ENCODE measurements at places on chromosomes 2 and 18.

- no peak for DNase-seq
These were observed 471.0 kb downstream of the TMEM182 start for GRCh38 chr2:103232865-103233264.

DNA sequence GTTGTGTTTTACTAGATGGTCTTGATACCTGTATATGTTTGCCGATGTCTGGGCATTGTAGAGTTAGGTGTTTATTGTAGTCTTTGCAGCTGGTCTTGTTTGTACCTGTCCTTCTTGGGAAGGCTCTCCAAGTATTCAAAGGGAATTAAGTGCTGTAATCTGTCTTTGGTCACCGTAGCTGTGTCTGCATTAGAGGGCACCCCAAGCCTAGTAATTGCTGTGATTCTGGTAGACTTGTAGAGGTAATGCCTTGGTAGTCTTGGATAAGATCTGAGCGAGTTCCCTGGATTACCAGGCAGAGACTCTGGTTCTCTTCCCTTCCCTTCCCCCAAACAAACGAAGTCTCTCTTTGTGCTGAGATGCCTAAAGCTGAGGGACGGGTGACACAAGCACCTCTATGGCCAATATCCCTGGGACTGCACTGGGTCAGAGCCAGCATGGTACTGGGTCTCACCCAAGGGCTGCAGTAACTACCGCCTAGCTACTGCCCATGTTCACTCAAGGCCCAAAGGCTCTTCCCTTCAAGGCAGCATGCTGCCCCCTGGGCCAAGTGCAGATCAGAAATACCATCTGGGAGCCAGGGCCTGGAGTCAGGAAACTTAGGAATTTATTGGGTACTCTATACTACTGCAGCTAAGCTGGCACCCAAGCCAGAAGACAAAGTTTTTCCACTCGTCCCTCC, 27.1 kb downstream of the STPG4 start:
- DNase-seq = no peak

DNA sequence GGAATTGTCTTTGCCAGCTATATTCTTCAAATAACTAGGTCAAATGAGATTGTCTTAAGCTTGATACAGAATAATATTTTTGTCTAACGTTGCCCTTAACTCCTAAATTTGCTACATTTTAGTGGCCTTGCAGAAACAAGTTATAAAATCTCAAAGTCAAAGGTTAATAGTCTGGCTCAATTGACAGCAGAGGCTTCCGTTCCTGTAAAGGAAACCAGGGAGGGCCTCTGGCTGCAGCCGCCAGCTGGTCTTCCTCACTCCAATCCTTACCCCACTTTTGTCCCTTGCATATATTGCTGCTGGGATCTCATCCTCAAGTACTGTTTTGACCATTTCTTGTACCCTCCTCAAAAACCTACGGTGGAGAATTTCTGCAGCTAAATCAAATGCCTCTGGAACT, 17.1 kb downstream of the CYB5A start:
- DNase-seq = no peak

- no peak for DNase-seq
These were observed 81.0 kb downstream of the TAF4B start for GRCh38 chr18:26307161-26307773.

- peak; percentile 40 for DNase-seq
These were observed 8.9 kb downstream of the TEX44 start for GRCh38 chr2:231601356-231602229.

DNA sequence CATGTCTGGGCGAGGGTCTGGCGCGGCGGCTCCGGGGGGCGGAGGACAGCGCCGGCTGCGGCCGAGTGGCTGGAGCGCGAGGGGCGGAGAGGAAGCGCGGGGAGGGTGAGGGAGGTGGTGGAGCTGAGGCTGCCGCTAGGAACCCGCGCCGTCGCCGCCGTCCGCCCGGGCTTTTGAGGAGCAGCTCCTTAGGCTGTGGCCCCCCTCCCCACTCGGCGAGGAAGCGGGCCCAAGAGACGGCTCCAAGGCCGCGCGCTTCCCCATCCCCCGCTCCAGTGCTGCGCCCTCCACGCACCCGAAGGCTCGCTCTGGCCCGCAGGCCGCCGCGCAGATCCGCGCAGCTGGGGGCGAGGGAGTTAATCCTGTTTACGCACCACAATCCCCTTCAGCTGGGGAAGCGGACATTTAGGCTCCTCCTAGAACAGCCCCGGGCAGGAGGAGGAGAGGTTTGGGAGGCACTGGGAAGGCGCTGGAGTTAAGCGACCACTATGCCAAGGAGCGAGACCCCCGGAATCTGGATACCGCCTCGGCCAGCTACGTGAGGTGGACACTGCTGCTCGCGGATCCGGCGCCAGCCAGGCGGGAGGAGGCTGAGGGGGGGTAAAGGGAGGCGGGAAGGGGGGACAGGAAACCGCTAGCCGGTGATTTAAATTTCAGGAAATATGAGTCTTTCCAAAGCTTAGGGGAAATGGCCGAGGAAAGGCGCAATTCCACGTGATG, at the start of gene CNRIP1:
Gene CNRIP1, minus strand, starts transcription at position 552 of the 720 bp plus-strand sequence. Its CDS starts 549 bp downstream, at position 3.
- no peak for DNase-seq

DNA sequence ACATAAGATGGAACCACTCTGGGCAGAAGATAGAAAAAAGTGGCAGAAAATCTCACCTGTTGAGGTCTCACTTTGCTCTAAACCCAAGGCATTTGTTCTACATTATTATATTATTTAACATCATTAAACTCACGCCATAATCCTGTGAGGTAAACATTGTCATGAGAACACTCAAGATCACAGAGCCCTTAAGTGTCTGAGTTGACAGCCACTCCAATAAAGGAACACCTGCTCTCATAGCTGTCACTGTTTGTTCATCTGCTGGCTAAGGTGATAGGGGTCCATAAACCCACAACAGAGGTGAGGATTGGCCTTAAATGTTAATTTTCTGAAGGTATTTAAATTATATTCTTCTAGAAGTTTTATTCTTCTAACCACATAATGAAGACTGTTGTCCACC, 439.7 kb downstream of the RIT2 start:
- no peak for DNase-seq

DNA sequence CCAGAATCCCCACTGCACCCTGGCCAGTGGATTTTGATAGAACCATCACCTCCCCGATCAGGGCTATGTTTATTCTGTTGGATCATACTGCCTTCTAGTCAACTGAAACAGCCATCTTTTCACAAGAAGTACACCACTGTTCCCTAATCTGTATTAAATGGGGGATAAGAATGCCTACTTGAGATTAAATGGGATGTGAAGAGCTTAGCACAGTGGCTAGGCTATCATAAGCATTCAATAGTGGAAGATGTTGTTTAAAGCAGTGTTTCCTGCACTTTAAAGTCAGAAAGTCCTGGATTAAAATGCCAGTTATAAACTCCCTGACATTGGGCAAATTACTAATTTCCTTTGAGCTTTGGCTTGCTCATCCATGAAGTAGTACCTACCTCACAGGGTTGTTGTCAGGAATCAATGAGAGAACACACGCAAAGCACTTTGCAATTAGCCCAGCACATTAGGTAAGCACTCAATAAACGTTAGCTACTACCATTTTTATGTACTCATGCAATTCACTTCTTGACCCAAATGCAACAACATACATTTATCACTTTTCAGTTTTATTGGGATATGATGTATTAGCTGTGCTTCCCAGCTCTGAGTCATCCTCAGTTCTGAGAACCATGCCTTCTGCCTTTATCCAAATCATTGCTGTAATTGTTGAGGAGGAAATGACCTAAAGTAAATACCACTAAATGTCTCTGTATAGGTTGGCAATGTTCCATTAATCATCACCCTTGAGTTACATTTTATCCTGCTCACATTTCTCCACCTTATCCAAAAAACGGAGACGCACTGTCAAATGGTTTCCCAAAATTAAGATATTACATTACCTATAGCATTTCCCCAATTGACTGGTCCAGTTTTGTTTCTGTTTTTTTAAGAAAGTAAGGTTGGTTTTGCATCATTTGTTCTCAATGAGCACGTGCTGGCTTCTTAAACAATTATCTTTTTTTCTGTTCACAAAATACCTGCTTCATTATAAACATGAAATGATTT, 2.1 kb downstream of the TMEM247 start:
- no peak for DNase-seq

- DNase-seq = no peak
These were observed 65.9 kb upstream of the ITM2C start for GRCh38 chr2:230798769-230799399.

DNA sequence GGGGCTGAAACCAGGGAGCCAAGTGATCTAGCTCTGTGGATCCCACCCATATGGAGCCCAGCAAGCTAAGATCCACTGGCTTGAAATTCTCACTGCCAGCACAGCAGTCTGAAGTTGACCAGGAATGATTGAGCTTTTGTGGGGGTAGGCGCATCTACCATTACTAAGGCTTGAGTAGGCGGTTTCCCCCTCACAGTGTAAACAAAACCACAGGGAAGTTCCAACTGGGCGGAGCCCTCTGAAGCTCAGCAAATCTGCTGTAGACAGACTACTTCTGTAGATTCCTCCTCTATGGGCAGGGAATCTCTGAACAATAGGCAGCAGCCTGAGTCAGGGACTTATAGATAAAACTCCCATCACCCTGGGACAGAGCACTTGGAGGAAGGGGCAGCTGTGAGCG, 96.7 kb downstream of the CCDC148 start:
- no peak for DNase-seq

DNA sequence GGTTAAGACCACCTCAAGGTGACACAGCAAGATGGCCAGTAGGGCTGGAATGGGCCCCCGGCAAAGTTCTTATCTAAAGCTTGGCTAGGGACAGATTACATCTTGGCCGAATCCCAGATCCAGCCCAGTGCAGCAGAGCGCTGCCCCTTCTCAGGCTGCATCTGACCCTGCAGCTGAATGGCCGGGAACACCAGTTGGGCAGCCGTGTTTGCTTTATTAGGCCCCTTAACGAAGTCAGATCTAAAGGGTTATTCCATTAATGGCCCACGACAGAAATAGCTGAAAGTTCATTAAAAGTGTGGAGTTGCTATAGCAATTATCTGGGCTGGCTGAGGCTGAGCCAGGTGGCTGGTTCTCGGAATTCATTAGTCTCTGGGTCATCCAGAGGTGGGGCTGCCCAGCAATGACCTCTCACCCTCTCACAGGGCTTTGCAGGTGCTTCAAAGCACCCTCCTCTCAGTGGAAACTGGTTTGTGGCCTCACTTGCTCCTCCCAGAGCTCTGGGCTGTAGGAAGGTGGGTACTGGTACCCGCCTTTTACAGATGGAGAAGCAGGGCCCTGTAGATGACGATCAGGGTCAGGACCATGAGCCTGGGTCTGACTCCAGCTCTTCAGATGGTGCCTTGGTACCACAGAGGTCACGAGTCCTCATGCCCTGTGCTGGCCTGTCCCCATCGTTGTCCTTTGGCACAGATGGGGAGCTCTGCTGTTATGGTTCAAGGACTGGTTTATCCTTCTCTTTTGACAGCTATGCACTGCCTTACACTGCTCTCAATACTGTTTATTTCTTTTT, 68.8 kb downstream of the EMX1 start:
- DNase-seq = no peak

- DNase-seq = no peak
These were observed 339.0 kb upstream of the MEIS1 start for GRCh38 chr2:66095820-66096345.

DNA sequence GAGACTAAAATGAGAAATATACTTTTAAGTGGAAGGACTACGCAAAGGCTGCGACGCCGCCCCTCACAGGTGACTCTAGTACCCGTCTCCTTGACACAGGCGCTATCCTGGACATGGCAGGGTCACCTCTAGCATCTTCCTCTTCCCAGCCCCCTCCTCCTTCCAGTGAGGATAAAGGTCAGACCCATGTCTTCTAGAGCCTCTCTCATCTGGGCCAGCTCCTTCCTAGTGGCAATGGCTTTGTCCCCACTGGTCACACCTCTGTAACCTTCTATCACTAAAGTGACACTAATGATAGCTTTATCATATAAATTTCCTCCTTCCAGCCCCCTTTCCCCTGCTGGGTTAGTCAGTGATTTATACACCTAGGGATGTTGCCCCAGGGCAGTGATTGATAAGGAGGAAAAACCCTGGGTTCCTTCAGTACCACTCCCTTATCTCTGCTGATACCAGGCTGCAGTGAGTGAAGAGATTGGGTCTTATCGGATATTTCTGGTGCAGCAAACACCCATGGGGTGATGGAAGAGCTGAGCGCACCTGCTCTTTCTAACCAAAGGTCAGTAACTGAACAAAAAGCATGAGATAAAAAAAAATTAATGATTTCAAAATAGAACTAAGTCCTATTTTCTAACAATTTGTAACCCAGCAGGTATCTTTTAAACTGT, 62.0 kb upstream of the FZD5 start:
- DNase-seq = no peak

DNA sequence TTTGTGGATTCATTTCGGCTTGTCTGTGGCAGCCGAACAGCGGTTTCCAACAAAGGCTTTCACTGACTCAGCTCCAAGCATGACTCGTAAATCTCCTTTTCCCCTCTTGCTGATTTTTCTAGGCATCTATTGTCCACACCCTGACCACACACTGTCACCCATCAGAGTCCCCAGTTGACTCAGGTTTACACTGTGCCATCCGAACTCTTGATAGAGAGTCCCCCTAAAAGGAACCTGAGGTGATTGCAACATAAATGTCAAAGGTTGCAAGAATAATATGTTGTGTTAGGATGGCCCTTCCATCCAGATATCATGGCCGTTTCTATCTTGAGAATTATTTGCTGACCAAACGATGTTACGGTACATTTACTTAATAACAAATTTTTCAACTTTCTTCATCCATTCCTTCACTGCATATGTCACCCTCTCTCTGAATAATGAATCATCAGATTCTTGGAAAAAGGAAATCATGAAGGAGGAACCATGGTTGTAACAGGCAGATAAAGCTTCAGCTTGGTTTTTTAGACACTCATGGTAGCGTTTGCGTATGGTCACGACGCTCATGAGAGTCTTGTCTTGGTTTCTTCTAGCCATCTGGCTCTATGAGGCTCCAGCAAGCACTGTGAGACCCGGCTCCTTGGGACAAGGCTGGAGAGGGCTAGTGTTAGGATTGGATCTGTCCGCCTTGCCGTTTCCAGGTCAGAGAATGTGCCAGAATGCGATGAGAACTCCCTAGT, 72.1 kb downstream of the NPAS2 start:
- DNase-seq = no peak

DNA sequence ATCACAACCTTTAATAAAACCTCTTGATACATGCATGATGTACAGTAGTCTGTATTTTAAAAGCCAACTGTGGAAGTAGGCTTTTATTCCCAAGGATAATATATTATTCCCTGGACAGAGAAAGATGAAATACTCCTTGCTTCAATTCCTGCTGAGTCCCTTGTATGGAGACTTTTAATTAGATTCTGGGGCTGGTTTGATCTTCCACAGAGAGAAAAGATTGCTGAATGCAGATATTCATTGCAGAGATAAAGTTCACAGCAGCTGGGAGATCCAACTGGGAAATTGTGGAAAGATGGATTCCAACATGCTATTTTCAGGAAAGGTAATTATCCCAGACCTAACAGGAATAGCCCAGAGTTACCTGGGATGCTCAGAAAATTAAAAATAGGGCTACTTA, 607.0 kb upstream of the HS6ST1 start:
- DNase-seq = no peak

DNA sequence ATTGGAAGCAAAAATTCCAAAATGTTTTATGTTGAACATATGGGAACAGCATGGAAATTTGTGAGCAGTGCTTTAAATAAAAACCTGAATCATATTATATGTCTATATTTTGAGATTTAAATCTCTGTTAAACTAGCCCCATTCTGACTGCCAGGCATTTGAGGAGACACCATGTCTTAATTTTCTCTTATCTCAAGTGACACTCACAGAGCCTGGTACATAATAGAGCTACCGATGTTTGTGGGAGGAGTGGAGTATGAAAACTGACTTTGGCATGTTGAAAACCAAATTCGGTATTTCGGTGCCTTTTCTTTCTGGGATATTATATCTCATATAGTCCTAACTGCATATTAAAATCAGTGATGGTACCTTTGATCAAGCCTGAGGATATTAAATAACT, 124.1 kb downstream of the PTPRM start:
- no peak for DNase-seq

GRCh38 chr2:31070339-31071125, 67.7 kb downstream of the GALNT14 start:
- DNase-seq = no peak

Data from stimulated activated CD8-positive, alpha-beta memory T cell treated with anti-CD3 and anti-CD28 coated beads, Interleukin-4, amount 100 ng/mL, for 4 hours (primary cell).